ENCODE measurements at places on chromosomes 4 and X.

- DNase-seq = no peak
These were observed 62.8 kb downstream of the UCHL1 start for GRCh38 chr4:41319553-41319952.

GRCh38 chr4:20288846-20289512 lies 37.3 kb downstream of the SLIT2 start:
- no peak for DNase-seq

GRCh38 chrX:126124721-126125120 lies 41.4 kb downstream of the DCAF12L2 start:
- no peak for DNase-seq

GRCh38 chrX:125131164-125131563 lies 188.5 kb upstream of the TEX13C start:
- DNase-seq = no peak

DNA sequence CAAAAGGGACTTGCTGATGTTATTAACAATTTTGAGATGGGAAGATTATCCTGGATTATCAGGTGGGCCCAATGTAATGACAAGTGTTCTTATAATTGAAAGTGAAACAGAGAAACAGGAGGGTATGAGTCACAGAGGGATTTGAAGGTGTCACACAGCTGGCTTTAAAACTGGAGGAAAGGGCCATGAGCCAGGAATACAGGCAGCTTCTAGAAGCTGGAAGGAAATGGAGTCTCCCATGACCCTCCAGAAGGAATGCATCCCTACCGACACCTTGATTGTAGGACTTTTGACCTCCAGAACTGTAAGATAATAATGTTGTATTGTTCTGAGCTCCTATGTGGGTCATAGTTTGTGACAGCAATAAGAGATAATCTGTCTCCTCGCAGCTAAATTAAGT lies 98.0 kb upstream of the STIM2 start:
- no peak for DNase-seq

DNA sequence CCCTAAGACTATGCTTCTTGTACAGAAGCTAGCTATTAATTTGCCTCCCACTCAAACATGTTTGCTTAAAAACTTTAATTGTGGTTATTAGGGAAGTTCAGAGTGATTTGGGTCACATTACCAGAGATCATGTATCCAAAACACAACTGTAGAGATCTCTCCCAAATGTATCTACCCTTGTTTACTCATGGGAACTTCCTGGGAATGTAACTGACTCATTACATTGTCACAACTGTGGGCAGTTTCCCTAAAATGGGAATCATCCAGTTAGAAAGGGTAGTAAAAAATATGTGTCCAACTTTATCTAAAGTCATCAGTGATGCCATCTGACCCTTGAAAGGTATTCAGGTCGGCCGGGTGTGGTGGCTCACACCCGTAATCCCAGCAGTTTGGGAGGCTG lies 40.3 kb upstream of the GLRA3 start:
- DNase-seq = no peak

Measured in GM10248 (cell line).